ENCODE measurements at places on chromosomes 11 and 22.

- DNase-seq, result peak; percentile 55
Observed at GRCh38 chr11:76236092-76236999, 30.0 kb upstream of the WNT11 start.

- DNase-seq, result no peak
Observed at GRCh38 chr22:47919001-47919441, 1156.6 kb downstream of the TBC1D22A start.

- DNase-seq, result no peak
Observed at GRCh38 chr11:2265396-2265795, 5.0 kb downstream of the ASCL2 start.

GRCh38 chr22:20520093-20520511 lies 12.7 kb downstream of the MED15 start:
- DNase-seq, result no peak

Measured in frontal cortex (tissue), 4 donors.